ENCODE measurements at places on chromosomes 1 and 21.

DNA sequence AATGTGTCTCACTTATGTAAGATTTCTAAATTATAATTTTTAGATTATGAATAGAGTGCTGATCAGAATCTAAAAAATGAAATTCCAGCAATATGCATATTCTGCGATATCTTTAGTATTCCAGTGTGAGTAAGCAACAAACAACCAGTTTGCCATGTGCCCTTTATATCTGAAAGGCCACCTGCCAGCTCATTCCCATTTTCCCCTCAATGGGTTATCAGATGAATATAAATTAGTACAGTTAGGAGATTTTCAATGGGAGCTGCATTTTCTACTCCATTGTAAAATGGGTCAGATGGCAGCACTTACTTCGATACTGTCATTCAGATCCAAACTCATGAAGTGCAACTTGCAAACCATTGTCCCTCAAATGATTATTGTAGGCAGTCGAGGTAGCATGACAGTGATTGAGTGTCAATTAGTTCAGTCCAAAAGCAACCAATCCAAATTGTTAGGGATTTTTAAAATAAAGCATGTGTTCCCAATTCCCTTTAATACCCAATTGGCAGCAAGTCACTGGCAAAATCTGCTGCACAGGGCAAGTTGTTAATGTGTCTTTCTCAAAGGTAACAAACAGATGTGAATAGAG, 680.3 kb downstream of the LRRIQ3 start:
- DNase-seq: no peak

DNA sequence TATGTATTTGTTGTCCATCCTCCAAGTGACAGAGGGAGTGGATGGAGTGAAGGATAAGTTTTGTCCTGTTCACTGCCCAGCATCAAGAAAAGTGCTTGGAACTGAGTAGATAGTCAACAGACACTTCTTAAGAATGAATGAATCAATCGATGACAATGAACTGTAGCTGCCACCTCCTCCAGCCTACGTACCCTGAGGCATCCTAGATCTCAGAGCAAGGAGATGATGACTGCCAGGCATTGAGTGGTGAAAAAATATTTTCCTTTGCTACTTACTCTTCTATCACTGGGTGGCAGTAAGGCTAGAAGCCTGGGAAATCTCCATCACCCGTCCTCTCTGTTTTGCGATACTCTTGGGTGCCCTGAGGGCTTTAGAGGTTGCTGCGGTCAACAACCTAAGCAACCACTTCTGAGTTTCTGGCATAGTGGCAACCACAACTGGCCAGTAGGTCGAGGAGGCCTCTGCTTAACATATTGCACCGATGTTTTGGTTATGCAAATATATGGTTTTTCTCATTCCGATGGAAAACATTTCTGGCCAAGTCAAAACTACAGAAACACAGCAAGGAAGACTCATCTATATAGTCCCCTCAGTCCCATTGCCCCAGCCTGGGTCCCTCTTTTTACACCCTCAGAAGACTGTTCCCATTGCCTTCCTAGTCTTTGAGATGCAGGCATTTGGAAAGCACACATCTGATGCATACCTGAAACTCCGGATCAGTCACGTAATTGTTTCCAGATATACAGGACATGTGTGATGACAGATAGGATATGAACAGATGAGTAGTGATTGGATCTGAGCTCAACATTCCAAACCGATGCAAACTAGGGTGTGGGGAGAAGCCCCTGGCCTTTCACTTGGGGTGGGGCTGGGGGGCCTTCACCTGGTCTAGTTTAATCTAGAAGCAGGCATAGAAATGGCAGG, 136.8 kb downstream of the RUNX1 start:
- no peak for DNase-seq

DNA sequence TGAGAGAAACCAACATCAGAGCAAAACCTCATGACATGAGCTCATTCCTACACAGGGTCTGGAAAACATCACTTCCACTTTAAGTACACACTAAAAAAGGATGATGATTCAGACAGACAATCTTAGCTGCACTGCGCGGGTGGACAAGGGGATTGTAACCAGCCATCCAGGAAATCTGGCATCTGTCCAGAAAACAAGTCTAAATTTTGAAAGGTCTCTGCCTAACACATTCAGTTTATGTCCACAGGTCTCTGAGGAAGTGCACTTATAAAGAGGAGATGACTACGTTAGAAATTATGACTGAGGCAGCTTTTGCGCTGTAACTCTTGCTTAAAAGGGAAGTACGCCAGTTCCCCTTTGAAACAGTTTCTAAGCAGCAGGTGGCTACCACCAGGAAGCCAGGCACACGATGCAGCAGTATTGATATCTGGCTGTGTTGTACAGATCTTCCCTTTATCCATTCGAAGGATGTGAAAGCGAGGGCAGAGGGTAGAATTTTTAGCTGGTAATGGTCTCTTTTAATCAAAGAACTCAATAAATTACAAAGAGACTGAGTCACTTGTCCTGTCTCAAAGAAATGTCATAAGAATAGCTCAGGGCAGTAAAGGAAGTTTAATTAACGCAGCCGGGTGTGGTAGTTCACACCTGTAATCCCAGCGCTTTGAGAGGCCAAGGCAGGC, 128.0 kb downstream of the SETD4 start:
- peak; percentile 61 for DNase-seq

- DNase-seq: no peak
Observed at GRCh38 chr1:21663248-21663950, 5.8 kb downstream of the RAP1GAP start.

DNA sequence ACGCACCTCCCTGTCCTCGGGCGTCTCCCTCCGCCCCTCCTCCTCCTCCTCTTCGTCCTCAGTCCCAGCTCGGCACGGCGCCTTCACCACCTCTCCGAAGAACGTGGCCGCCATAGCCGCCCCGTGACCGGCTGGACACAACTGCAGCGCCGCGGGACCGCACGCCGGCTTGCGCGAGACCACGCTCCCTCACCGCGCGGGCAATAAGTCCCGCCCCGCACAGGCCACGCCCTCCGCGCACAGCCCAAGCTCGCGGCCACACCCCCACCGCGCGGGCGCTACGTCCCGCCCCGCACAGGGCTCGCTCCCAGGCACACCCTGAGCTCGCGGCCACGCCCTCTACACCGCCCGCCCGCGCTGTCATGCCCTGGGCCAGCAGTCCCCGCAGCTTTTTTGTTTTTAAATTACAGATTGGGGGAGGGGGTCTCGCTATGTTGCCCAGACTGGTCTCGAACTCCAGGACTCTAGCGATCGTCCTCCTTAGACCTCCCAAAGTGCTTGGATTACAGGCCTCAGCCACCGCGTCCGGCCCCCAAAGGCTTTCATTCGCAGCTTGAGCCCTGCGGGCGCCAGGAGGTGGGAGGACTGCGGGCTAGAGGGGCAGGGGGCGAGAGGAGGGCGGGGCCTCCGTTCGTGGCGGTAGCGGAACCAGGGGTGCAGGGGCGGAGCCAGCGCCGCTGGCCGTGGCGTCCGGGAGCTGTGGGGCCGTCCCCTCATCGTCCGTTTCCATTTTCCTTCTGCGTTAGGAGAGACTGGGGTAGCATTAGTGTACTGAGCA, at the start of gene PSMG1:
Gene PSMG1, minus strand, starts transcription at position 180 of the 778 bp plus-strand sequence. Its CDS starts 66 bp downstream, at position 114.
- DNase-seq: peak; percentile 96

DNA sequence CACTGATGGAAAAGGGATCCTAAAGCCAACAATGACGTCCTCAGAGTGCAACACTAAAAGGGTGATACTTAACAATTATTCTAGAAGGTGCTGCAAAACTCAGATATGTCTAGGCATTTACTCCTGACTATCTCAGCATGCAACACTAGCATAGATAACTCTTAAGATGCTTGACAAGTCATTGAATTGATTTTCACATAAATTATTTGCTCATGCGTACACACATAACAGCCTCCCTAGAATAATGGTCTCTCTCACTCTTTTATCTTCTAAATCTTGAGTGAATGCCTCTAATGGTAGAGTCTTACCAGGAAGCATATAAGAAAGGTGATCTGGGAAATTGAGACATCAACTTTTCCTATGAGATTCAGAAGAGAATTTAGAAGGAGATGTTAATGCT, 1283.7 kb downstream of the MRPL39 start:
- no peak for DNase-seq

- DNase-seq: no peak
Observed at GRCh38 chr21:46285206-46285661, at the start of gene MCM3AP. MCM3AP (minus strand) TSS chr21:46285611; CDS start chr21:46285286, 325 bp downstream.

DNA sequence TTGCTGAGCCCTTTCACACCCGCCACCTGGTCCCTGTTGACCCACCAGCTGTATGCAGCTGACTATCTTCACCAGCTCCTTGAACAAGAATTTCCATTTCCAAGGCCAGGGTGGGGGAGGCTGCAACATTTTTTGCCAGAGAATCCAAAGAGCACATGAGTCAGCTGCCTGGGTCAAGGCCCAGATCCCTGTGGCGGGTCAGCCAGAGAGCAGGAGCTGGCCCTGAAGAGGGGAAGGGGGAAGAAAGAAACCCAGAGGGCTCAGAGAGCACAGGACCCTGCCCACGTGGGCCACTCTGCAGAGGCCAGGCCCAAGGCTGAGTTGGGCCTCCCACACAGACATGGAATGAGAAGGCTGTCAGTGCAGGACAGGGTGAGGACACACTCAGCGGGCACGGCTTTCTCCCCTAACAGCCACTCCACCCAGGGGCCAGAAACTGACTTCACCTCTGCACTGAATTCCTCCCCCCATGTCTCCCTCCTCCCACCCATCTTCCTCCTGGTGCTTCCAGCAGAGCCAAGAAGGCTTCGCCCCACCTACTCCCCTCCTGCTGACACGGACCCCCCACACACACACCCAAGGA, 28.9 kb downstream of the S100A6 start:
- DNase-seq: peak; percentile 99

GRCh38 chr21:46005481-46005881, 23.9 kb downstream of the COL6A1 start:
- peak; percentile 20 for DNase-seq

DNA sequence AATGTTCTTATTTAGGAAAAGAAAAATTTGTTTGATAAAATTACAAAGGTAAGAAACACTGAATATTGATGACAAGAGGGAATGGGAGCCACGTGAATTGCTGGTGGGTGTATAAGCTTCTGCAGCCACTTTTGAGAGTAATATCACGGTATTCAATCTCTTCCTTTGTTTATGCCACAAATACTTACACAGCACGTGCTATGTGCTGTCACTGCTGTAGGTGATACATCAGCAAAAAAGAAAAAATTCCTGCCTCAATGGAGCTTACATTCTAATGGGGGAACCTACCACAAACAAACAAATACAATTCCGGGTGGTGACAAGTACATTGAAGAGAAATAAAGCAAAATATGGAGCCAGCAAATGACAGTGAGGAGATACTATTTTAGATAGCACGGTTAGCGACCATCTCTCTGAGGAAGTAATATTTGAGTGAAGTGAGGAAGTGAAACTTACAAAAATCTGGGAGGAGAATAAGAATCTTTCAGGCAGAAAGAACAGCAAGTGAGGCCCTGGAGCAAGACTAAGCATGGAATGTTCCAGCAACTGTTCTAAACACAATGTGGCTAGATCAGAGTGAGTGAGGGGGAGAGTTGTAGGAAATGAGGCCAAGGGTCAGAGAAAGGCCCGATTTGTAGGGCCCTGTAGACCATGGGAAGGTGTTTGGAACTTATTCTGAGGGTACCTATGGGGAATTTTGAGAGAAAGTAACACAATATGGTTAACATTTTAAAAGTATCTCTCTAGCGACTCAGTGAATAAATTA, 2.6 kb upstream of the FCRLB start:
- DNase-seq: no peak

DNA sequence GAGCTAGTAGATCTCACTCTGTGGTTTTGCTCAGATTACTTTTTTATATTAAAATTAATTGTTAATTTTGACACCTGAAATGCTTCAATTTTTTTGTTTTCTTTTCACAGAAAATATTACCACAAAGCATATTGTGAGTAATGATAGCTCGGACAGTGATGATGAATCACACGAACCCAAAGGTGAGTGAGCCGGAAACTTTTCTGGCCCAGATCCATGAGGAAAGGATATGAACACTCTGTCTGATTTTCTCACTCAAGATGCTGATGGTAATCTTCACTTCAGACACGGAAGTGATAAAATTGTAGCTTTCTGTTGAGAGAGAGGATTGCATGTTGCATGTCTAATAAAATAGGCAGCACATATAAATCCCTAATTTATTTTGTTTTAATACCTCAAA, 121.8 kb downstream of the PLA2G4A start:
- peak; percentile 43 for DNase-seq

- DNase-seq: no peak
Observed at GRCh38 chr21:41216486-41216885, 48.5 kb downstream of the BACE2 start.

GRCh38 chr1:61372944-61373343, 290.6 kb downstream of the NFIA start:
- DNase-seq: no peak

DNA sequence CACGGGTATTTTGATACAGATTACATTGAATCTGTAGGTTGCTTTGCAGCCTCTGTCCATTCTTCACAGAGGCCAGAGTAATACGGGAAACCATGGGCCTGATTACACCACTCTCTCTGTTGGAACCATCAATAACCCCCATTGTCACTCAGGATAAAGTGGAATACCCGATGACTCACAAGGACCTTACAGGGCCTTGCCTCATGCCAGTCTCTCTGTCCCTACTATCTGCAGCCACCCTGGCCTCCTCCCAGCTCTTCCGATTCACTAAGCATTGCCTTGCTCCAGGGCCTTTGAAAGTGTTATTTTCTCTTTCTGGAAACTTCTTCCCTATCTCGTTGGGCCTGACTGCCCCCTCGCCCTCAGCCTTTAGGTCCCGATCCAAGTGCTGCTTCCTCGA, 61.7 kb downstream of the HMGB4 start:
- no peak for DNase-seq

DNA sequence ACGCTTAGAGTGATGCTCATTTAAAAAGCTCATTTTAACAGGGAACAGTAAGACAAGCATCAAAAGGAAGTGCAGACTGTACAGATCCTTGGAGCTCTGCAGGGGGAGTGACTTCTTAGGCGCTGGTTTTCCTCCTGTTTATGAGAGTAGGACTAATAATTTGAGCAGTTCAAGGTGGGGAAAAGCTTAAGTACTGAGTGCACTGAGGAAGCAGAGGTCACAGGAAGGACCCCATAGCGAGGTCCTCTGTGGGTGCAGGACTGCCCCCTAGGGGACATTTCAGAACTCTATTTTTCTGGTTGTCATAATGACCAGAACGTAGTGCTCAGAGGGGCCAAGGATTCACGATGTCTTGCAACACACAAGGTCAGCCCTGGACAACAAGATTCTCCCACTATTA, 112.1 kb downstream of the HLCS start:
- no peak for DNase-seq

GRCh38 chr1:154895798-154896197, 25.7 kb upstream of the KCNN3 start:
- no peak for DNase-seq

- DNase-seq: peak; percentile 73
Observed at GRCh38 chr21:43600642-43601402, 58.5 kb downstream of the HSF2BP start.

GRCh38 chr1:162984699-162985098, 84.5 kb upstream of the RGS4 start:
- DNase-seq: peak; percentile 5

- DNase-seq: no peak
Observed at GRCh38 chr1:22816803-22817202, 106.2 kb downstream of the EPHB2 start.

Measured in MG63 (cell line).